ENCODE measurements at places on chromosomes 1 and 21.

DNA sequence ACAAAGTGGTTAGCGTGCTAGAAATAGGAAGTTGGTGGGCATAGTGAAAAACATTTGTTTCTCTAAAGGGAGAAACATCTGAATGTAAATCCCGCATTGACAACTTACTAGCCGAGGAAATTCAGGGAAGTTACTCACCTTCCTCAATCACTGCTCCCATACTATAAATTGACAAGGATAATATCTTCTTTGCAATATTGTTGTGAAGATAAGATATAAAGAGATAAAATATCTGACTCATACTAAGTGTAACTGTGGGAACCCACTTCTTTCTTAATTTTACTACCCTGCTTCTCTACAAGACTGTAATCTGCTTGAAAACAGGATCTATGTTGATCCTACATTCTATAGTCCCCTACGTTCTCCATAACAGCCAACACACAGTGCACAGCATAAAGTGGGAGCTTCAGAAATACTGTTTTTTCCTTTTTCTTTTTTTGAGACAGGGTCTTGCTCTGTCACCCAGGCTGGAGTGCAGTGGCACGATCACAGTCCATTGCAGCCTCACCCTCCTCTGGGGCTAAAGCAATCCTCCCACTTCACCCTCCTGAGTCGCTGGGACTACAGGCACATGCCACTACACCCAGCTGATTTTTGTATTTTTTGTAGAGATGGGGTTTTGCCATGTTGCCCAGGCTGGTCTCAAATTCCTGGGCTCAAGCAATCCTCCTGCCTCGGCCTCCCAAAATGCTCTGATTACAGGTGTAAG, 57.4 kb upstream of the C1orf21 start:
- DNase-seq, result no peak

- no peak for DNase-seq
Measured at GRCh38 chr1:236507022-236507700, 16.6 kb upstream of the LGALS8 start.

- no peak for DNase-seq
Measured at GRCh38 chr1:69967245-69967766, 238.1 kb downstream of the LRRC40 start.

DNA sequence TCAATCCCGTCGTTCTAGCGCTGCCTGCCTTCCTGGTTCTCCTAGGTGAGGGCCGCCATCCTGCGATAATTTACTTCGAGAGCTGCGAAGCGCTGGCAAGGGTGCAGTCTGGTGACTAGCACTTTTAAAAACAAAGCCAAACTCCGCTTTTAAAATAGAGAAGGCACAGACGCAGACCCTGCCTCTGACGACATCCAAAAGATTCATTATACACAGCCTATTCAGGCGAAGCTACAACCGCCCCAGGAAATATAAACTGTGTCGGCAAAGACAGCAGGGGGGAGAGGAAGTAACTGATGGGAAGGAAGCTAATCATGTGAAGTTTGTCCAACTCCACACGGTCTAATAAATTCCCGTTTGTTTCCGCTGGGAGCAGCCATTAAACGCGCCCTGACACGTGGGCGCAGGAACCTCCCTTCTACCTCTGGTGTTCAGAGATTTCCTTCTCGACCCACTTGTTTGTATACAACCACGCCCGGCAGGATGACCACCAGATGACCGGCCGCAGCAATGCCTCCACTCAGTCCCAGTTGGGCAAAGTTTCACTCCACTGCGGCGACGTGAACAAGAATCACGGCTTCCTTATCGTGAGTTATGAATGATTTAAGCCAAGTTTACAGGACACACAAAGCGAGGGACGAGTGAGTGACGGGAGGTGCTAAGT, 1.3 kb downstream of the GNG12 start:
- peak; percentile 70 for DNase-seq

DNA sequence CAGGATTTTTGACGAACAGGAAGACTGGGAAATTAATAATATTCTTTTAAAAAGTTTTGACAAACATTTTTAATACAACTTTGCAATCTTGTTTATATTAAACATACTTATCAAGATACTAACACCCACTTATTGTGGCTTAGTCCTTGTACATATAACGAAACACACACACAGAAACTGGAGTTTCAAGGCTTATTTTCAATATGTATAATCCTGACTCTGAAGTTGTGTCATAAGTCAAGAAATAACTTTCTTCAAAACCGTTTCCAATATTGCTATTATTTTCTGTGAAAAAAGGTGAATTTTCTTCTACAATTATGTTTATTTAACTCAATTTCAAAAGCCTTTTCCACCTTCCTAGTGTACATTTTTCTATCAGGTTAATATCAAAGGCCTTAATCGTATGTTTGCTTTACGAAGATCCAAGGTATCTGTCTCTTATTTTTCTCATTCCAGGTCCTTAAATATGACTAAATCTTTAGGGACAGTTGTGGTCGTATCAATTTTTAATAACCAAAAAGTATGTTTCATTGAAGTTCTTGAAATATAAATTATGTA, 1.8 kb downstream of the CDKN2C start:
- DNase-seq, result no peak

DNA sequence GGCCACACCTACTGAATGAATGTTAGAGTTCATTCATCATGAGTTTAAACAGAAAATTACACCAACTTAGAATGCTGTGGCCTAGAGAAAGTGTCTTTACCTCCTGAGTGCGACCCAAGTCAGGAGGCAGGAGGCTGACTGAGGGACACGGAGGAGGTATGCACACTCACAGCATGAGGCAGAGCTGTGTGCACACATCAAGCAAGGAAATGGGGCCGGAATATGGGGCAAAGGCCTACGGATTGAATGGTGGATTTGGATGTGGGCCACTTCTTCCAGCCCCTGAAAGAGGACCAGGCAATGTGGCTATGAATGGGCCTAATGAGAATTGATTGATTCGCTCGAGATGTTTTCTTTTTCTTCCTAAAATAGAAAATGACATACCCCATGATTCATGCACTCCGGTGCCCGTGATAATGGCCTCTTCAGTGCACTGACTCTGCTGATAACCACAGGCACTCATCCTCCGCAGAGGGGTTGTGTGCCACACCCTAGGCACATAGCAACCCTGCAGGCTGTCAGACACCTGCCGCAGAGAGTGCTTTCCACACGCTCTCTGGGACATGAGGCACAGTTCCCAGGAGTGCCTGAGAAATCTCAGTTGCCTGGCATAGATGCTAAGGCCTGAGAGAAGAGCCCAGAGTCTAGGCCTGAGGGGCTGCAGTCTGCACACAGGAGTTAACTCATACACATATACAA, 155.5 kb downstream of the GLUL start:
- no peak for DNase-seq

DNA sequence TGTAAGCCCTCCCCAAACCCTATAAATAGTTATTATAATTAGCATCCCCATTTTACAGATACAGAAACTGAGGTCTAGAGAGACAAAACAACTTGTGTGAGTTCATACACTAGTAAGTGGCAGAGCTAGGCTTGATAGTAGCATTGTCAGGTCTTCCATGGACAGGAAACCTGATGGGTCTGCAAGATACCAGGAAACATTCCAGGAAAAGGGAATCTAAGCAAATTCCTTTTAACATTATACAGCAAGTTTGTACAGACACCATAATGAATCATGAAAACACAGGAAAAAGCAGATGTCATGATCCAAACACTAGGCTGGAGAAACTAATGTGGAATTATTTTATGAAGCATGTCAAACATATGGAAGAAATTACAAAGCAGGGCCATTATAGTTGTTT, 89.1 kb upstream of the KCNK2 start:
- no peak for DNase-seq

DNA sequence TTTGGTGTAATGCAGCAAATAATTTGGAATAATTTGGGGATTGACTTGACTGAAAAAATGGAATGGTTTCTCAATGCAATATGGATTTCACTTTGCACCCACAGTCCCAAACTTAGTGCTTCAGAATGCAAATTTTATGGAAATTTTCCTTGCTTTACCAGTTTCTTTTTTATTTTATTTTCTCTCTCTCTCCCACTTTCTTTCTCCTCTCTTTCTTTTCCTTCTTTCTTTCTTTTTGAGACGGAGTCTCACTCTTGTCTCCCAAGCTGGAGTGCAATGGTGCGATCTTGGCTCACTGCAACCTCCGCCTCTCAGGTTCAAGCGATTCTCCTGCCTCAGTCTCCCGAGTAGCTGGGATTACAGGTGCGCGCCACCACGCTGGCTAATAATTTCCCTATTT, 110.3 kb downstream of the KCNN3 start:
- DNase-seq, result no peak

DNA sequence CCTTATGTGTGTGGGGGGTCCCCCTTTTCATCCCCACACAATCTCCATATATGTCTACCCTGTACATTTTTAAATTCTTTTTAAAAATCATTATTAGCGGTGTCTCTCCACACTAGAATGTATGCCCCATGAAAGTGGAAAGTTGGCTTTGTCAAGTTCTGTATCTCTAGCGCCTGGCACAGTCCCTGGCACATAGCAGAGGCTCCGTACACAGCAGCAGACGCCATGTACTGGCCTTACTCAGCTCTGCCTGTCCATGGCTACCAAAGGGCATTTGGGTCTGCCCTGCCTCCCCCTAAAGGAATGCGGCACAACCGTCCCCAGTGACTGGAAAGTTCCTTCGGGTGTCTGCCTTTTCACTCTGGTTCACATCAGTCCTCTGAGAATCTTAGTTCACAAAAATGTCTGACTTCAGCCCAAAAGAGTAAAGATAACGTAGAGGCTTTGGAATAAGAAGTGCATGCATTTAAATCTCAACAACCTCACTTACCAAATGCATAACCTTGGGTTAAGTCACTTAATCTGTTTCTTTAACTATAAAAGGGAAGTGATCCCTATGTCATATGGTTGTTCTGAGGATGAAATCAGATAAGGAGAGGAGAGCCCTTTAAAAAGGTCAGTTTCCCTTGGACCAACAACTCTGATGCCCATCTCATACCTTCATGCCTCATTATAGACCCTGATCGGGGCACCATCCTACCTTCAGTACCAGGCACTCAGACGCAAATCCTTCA, 61.1 kb downstream of the CD46 start:
- DNase-seq, result no peak

DNA sequence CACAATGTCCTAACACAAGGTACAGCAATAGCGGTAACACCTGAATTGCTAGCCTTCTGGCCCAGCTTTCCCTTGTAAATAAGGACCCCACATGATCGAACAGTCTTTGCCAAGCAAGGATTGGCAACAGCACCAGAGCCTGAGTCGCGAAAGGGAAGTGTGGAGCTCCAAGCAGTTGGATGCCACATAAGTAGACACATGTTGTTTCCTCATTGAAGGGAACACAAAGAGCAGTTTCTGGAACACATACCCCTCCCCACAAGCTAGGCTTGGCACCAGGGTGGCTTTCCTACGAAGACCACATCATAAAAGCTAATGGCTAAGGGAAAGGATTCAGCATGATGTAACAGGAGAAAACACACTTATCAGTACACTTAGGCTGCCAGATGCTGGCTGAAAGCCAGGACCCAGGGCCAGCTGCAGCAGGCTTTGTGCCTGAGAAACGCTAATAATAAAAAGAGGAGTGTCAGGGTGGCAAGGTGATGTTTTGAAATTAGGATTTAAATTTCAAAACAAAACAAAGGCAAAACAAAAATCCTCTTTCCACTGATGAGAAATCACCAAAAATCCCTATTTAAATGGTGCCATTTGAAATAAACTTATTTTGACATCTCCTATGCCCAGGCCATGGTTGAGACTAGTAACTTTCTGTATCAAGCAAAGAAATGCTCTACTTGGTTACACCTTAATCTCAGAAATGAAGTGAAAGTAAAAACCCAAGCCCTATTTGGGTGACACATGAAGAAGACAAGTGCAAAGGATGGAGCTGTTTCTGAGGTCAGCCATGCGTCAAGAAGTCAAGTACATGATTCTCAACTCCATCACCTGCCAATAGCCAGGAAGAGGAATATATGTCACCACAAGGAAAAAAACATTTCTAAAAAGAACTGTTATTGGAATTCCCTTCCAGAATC, 11.9 kb upstream of the CPLANE2 start:
- DNase-seq, result peak; percentile 56

DNA sequence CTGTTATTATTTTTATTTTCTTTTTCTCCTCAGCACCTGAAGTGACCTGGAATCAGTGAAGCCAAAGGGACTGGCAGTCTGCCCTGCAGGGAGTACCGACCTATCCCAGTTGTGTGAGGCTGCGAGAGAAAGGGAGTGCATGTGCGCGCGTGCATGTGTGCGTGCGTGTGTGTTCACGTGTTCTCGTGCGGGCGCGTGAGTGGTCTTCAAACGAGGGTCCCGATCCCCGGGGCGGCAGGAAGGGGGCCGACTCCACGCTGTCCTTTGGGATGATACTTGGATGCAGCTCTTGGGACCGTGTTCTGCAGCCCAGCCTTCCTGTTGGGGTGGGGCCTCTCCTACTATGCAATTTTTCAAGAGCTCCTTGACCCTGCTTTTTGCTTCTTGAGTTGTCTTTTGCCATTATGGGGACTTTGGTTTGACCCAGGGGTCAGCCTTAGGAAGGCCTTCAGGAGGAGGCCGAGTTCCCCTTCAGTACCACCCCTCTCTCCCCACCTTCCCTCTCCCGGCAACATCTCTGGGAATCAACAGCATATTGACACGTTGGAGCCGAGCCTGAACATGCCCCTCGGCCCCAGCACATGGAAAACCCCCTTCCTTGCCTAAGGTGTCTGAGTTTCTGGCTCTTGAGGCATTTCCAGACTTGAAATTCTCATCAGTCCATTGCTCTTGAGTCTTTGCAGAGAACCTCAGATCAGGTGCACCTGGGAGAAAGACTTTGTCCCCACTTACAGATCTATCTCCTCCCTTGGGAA, 123.3 kb downstream of the PRDM2 start:
- DNase-seq, result no peak

- no peak for DNase-seq
Measured at GRCh38 chr1:15947382-15948090, 28.4 kb downstream of the ZBTB17 start.

- no peak for DNase-seq
Measured at GRCh38 chr1:161404051-161404597, 36.4 kb upstream of the CFAP126 start.

GRCh38 chr1:32764826-32765569, 52.2 kb downstream of the YARS1 start:
- DNase-seq, result no peak

DNA sequence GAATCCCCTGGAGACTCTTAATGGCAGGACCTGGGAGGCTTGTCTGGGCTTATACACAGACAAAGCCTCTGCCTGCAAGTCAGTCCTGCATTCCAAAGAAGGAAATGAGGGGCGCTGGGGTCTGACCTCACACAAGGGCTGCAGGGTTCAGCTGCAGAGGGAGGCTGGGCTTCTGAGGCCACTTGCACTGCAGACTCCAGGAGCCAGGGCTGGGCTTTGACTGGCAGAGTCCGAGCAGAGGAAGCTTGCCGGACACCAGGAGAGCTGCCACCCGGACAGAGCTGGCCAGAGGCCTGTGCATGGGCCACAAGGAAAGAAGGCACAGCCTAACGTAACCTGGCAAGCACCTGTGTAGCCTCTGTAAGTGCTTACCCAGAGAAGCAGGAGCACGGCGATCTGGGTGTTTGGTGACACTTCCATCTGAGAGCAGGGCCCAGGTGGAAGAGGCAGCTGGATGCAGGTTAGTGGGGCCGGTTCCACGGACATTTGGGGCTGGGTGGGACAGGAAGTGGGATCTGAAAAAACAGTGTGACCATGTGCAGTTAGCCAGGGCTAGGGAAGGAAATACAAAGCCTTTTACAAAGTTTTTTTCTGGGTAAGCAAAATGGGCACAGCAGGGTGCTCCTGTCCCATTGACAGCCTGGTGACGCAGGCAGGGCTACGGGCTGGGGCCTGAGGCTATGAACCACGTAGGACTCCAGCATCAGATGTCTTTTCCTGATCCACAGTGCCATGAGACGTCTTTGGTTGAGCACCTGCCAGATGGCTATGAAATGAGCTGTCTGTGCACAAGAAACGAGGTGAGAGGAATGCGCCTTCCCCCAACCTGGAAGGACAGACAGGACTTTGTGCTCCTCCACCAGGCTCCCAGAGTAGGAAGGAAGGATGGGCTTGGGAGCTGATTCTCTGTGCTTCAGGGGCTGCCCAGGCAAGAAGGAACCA, 37.3 kb upstream of the LBR start:
- DNase-seq, result no peak
